CD4-positive, alpha-beta T cell treated with Interleukin-17A for 1 hour (primary cell): ENCODE measurements at places on chromosomes 4 and X.

GRCh38 chrX:136867518-136867917 lies 13.0 kb downstream of the RBMX start:
- no peak for DNase-seq

GRCh38 chr4:86048426-86048825 lies 311.4 kb downstream of the MAPK10 start:
- DNase-seq: no peak

- no peak for DNase-seq
These were observed 110.7 kb upstream of the NKX1-1 start for GRCh38 chr4:1516881-1517480.

GRCh38 chr4:173525118-173526011 lies 4.7 kb downstream of the HAND2 start:
- no peak for DNase-seq

- DNase-seq: no peak
These were observed 40.6 kb upstream of the IL21 start for GRCh38 chr4:122661176-122662160.

DNA sequence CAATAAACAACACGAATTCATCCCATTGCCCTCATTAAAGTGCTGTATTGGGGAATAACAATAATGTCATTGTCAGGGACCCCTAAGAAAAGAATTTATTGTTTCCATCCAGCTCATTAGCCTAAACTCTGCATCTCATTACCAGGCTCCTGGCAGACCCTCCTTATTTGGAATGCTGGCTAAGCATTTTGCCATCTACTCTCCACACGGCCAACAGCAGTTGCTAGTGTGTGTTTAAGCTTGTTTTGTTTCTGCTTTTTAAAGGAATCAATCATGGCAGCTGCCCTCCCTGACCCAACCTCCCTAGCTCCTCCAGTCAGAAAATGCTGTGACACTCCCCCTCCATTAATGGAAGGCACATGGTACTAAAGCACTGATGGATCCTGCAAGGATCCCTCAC lies 43.5 kb downstream of the GATB start:
- DNase-seq: no peak

DNA sequence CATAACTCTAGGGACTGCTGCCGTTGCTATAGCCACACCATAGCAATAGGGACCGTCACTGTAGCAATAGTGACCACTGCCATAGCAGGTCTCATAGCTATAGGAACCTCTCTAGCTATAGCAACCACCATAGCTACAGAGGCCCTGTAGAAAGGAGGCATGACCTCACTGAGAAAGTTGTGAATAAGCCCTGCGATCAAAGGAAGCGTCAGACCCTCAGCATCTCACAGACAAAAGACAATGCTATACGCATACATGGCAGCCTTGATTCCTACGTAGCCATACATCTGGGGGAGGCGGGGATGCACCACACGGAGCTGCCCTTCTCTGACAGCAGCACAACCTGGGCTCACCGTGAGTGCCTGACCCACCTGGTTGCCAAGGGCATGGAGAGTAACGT lies 88.5 kb downstream of the MTMR1 start:
- no peak for DNase-seq

DNA sequence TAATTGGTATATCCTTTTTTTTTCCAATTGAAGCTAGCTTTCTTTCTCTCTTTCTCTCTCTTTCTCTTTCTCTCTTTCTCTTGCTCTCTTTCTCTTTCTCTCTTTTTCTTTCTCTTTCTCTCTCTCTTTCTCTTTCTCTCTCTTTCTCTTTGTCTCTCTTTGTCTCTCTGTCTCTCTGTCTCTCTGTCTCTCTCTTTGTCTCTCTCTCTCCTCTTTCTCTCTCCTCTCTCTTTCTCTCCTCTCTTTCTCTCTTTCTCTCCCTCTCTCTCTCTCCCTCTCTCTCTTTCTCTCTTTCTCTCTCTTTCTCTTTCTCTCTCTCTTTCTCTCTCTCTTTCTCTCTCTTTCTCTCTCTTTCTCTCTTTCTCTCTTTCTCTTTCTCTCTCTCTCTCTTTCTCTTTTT lies 66.6 kb downstream of the ASMT start:
- no peak for DNase-seq

DNA sequence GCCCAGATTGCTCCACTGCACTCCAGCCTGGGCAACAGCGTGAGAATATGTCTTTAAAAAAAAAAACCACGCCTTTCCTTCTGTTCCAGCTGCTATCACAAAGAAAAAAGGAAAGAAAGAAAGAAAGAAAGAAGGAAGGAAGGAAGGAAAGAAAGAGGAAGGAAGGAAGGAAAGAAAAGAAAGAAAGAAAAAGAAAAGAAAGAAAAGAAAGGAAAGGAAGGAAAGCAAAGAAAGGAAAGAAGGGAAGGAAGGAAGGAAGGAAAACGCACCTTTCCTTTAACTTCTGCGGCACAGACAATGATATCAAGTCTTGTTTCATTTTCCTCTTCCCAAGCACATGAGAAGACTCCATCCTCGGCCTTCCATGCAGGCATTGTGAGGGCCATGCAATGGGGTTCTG lies 107.4 kb upstream of the NOCT start:
- no peak for DNase-seq

GRCh38 chrX:68570598-68570997 lies 71.7 kb downstream of the YIPF6 start:
- DNase-seq: no peak

DNA sequence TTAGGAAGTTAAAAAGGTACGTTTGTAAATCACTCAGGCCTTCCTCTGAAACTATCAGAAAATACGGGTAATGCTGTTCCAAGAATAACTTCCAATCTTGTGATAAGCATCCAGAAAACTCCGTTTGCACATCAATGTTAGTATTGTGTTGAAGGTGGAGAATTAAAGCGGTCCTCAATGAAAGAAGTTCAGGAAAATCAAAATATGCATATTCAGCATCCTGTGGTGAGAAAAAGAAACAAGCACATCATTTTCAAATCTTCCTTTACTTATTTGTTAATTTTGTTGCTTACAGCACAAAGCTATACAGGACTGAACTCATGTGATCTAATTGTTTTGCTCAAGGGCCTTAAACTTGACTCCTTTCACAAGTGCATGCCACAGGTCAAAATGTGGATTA lies 18.5 kb downstream of the DDX60L start:
- DNase-seq: no peak

GRCh38 chr4:125547836-125548235 lies 233.1 kb downstream of the FAT4 start:
- no peak for DNase-seq

DNA sequence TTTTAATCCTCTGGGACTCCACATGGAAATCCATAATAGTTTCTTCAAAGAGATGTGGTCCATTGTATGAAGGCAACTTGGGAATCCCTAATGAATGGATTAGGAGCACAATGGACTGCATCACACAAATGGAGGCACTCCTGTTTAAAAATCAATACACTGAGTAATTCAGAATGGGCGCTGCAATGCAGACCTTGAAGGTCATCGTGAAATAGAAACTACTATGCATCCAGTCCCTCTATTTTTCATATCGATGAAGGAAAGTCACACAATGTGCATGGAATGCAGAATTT lies 98.8 kb upstream of the EGFL6 start:
- no peak for DNase-seq

DNA sequence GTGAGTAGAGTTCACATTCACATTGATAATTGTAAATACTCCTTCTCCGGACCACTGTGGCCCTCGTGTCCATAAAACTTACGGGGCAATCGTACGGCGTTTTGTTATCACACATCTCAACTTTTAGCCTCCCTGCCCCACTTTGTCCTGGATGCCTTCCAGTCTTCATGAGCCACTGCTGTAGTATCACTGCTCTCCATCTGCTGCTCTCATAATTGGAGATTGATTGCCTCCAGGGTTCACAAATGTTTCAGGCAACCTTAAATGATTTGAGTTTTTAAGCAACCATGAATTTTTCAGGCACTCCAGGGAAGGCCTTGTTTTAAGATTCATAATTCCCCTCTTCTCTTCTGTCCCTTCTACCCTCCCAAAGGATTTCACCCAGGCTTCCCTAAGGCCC lies 28.4 kb downstream of the ALPK1 start:
- DNase-seq: no peak

DNA sequence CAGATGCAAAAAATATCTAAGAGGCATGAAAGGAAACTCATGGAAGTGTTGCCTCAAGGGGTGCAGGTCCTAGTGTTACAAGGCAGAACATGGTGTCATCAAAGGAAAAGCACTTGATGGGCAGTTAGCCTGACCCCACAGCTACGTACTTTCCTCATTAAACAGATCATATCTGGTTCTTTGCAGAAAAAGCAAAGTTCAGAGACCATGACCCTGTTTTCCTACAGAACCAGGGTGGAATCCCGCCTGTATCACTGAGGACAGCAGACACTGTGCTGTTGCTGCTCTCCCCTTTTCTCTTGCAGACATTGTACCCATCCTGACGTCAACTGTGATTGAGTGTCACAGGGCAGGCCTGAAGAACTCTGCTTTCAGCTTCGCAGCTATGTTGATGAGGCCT lies 91.7 kb downstream of the RFC1 start:
- no peak for DNase-seq

DNA sequence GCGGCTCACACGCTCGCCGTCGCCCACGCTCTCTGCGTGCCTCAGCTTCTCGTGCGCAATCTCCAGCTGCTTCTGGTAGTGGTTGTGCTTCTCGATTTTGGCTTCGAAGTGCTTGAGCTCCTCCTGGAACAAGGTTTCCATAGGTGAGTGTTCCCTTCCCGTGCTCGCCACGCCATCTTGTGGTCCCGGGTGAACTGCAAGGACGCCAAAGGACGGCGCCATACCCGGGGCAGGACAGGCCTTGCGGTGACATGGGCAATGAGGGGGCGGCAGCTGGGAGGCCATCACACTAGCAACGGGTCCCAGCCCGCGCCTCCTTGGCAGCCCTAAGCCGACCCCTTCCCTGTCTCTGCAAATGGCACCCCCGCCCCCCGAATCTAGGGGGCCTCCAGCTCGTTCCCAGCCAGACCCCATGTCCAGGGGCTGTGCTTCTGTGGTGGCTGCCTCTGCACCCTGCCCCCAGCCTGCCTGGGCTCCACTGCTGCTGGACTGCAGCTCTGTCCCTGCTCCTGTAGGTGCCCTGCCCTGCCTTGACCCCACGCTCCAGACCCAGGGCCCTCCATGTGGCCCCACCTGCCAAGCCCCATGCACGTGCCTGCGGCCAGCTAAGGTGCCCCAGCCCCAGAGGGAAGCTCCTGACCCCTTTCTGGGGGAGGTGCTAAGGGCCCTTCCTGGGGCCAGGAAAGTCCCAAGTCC lies 17.3 kb downstream of the LRPAP1 start:
- no peak for DNase-seq

GRCh38 chr4:70969076-70969475 lies 24.4 kb upstream of the DCK start:
- DNase-seq: no peak
